ENCODE measurements at places on chromosomes 6 and 20.

- DNase-seq: no peak
These were observed 770 bp downstream of the KIF3B start for GRCh38 chr20:32278199-32278643.

- DNase-seq: no peak
These were observed 139.4 kb upstream of the GLP1R start for GRCh38 chr6:38909015-38909730.

DNA sequence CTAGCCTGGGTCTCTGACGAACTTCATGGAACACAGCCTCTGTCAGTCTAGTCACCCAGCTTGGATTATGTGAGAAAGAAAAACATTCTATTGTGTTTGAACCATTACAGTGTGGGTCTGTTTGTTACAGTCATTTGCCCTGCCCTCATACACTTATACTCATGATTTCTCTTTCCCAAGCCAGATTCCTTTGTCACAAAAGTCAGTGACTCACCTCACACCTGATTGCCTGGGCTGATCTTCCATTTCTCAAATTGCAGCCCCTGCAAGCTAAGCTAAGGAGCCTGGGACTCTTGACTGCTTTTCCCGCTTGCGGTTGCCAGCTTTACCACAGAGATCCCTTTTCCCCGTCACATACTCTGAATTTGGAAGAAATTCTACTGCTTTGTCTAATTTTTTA lies 395.9 kb downstream of the SAMD5 start:
- no peak for DNase-seq

DNA sequence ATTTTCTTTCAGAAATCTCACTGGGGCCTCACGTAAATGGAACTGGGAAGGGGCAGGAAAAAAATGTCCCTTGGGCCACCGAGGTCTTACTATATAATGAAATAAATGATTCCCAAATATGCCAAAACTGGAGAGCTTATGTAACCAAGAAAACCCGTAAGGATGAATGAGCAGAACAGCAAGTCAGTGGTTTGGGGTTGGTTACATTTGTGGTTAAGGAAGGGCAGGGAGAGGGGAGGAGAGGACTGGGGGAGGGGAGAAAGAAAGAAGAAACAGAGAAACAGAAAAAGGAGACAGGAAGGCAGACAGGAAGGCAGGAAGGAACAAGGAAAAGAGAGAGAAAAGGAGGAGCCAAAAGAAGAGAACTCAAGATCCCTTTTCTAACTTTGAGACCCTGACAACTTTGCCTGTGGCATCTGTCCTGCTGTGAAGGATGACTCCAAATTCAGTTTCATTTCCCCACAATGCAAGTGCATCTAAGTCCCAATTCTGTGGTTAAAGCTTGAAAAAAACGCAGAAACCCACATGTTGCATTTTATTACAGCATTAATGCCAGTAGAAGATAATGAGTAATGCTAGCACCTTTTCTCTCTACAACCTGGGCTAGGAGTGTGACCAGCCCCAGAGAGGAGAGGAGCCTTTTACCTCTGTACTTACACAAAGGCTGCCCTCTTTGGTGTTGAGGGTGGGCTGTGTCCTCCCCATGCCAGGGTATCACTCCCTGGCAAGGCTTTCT lies 10.8 kb upstream of the ARMC2 start:
- no peak for DNase-seq

DNA sequence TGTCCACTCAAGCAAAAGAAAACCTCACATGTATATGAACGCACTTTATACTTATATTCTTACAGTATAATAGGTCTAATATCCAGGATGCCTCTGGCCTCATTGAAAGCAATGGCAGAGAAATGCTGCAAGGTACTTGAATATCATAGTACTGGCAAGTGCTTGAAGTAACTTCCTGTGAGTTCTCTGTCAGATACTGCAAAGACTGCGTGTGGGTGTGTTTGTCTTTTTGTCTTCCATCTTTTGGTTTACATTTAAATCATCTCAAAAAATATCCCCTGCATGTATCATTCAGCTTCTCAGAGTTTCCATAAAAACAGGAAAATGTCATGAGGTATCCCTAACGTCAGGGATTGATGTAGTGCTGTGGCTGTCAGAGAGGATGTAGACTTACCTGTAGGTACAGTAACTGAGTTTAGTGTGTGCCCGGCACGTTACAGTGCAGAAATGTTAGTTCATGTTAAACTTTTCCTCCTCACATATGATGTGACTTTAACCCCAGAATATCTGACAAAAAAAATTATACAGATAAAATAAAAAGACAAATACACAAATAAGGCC lies 184.3 kb downstream of the DST start:
- DNase-seq: no peak

DNA sequence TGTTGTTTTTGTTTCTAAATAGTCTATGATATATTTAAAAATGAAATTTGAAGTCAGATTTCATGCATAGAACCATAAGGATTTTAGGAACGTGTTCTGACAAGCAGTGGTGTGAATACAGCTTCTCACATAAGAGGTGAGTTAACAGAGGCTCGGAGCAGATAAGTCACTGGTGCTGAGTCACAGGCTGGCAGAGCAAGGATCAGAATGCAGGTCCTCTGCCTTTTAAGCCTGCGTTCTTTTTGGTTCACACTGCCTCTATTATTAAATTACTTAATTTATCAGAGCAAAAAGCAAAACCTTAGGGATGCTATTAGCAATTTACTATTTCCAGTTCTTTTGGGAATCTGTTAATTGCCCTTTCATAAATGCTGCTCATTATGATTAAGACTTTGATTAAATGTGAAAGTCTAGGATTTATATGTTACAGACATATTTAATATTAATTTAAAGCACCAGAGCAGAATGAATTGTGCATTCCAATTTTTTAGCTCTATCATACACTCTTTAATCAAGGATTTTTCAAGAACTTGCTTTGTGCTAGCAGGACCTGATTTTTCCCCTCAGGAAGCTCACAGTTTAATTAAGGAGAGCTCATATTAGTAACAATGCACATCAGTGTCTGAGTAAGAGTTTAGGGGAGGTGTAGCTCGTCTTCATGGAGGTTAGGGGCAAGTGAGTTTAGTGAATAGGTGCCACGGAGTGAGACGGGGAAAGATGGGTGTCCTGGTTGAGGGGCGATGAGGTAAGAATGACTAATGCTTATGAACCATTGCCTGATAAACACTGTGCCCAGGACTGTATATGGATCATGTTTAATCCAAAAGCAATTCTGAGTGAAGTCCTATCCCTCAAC lies 212.7 kb upstream of the AGPAT4 start:
- no peak for DNase-seq

DNA sequence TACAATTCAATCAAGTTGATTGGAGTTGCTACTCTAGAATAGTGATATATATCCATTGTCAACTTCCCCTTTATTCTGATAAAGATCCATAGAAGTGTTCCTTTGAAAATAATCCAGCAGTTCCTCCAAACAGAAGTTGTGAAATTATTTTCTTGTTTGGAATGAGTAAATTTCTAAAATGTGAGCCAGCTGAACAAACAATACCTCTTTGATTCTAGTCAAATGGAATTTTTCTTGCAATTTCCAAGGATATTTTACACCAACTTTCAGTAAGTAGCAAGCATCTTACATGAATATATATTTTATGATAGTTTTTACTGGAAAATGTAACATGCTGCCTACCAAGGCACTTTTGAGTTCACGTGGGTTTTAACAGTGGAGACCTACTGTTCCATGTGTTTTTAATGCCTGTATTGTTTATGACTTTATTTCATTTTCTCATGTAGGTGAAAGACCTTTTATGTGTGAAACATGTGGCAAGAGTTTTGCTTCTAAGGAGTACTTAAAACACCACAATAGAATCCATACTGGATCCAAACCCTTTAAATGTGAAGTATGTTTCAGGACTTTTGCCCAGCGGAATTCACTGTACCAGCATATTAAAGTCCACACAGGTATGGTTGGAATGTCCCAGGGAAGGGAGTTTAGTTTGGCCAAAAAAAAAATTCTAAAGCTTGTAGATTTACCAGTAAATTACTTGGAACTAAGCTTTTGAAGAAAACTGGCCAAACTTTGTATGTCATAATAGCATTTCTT lies 6.5 kb downstream of the GZF1 start:
- no peak for DNase-seq

DNA sequence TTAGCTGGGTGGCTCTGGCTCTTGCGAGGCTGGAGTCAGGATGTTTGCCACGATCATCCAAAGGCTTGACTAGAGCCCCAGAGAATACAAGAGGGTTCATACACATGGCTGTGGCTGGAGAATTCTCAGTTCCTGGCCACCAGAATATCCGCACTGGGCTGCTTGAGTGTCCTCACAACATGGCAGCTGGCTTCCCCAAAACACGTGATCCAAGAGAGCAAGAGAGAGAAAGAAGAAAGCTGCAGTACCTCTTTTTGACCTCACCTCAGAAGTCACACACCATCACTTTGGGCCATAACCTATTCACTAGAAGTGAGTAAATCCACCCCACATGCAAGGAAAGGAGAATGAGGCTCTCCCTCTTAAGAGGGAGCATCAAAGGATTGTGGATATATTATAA lies 21.5 kb upstream of the BPIFB1 start:
- no peak for DNase-seq

DNA sequence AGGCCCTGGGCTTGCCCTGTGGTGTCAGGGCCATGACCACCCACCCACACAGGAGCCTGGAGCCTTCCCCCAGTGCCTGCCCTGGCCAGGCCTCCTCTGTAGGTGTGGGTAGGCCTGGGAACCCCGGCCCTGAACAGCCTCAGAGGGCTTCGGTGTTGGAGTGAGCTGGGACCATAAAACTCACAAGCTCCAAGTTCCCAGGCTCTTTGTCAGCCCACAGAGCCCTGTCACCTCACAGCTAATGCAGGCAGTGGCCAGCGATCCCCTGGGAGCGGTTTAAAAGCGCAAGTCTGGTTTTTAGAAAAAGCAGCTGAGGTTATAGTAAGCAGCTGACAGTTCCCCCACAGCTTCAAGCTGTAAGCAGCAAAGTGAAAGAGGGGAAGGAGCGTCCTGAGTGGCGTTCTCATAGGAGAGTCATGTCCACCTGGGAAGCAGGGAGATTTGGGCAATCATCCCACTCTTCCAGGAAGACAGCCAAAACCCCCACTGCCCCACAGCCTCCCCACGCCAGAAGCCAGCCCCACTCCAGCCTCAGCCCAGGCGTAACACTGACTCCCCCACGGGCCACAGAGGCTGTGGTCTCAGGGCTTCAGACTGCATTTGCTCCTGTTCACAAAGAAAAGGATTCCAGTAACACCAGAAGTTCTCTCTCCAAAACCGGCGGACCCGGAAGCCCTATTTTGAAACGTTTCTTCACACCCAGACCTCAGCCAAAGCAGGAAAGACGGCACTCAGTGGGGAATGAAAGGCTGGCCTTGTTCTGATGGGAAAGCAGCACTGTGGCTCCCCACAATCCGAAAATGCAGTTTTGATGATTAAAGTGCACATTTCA lies 34.3 kb upstream of the FOXC1 start:
- no peak for DNase-seq

DNA sequence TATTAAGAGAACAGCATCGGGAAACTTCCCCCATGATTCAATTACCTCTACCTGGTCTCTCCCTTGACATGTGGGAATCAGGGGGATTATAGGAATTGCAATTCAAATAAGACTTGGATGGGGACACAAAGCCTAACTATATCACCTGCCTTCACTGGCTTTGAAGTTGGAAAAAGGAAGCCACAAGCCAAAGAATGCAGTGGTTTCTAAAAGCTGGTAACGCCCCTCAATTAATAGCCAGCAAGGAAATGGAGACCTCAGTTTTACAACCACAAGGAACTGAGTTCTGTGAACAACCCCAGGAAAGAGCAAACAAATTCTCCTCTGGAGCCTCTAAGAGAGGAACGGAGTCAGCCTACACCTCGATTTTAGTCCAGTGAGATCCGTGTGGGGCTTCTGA lies 244.1 kb downstream of the TFAP2A start:
- DNase-seq: no peak

GRCh38 chr6:121771937-121772720 lies 336.7 kb downstream of the GJA1 start:
- no peak for DNase-seq

DNA sequence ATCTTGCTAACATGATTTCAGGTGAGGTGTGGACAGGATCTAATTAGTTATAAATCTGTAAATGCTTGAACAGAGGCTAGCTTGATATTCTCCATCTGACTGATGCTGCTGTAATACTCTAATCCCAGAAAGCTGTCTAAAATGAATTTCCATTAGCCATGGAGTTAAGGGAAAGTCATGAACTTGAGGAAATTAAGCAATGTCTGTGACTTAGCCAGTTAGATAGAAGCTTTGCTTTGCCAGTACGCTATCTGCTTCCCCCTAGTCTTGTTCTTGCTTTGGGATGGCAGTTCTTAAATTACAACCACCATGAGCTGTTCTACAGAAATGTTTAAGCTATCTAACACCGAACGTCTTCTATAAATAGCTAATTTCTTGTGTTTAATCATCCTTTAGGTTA lies 195.7 kb downstream of the PRL start:
- no peak for DNase-seq

- DNase-seq: no peak
These were observed 190.8 kb downstream of the TBC1D32 start for GRCh38 chr6:121143476-121143875.

- no peak for DNase-seq
These were observed 54.2 kb downstream of the CNR1 start for GRCh38 chr6:88111991-88112390.

GRCh38 chr6:141048451-141048850 lies 1084.3 kb upstream of the GJE1 start:
- DNase-seq: no peak

DNA sequence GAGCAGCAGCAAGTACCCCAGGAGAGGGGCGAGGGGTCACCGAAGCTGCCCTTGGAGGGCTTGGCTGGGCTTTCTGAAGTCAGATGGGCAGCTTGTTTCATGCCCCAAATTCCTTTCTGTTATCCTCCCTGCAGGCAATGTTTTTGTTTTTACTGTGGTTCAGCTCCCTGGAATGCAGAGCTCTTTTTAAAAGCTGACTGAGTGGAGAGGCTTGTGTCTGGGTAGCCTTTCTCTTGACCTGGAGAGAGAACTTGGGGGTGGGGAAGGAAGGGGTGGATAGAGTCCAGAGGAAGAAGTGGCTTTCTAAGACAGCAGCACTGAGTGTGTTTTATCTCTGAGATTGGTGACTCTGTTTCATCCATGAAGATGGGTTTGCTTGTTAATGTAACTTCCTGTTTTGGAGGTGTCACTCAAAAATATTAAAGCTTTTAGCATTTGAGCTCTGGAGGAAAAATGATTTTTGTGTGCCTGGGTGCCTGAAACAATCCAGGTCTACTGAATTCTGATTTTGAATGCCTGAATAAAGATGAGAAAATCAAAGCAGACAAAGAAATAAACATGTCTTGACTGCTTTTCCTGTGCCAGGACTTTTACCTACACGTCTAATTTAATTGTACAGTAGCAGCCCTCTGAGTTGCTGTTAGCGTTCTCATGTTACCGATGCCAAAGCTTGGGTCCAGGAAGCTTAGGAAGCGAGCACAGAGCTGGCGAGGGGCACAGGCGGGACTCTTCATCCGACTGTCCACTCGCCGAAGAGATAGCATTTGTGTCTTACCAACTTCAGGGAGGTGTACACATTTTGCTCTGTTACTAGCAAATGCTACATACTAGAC lies 78.2 kb upstream of the EEF1E1 start:
- no peak for DNase-seq
